Stimulated activated CD4-positive, alpha-beta T cell treated with anti-CD3 and anti-CD28 coated beads, Interleukin-12 subunit alpha, Interleukin-12 subunit beta, amount 100 ng/mL, for 48 hours (primary cell): ENCODE measurements at places on chromosomes 7 and 10.

- DNase-seq, result no peak
Measured at GRCh38 chr10:114631090-114631665, 26.9 kb downstream of the ABLIM1 start.

DNA sequence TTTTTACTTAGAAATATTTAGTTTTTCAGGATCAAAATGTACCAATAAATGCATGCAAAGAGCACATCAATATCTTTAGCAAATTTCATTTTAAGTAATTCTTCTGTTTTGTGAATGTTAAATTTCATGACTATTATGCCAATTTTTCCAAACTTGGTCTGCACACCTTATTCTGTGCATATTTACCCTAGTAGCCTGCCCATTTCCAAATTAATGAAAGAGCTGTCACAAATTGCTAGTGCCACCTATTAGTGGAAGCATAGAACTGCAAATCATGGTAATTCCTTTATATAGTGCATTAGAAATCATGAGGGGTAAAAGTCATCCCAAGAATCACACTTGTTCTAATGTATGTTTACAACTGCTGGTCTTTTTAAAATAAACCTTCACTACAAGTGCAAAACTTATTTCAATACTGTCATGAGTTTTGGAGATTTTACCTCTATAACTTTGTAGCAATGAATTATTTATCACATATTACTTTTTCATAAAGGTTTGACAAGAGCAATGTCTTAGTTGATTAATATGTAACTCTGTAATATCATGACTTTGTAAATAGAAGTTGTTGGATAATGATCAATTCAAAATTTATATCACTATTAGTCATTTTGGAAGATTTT, 5.7 kb downstream of the SEMA3A start:
- DNase-seq, result no peak

DNA sequence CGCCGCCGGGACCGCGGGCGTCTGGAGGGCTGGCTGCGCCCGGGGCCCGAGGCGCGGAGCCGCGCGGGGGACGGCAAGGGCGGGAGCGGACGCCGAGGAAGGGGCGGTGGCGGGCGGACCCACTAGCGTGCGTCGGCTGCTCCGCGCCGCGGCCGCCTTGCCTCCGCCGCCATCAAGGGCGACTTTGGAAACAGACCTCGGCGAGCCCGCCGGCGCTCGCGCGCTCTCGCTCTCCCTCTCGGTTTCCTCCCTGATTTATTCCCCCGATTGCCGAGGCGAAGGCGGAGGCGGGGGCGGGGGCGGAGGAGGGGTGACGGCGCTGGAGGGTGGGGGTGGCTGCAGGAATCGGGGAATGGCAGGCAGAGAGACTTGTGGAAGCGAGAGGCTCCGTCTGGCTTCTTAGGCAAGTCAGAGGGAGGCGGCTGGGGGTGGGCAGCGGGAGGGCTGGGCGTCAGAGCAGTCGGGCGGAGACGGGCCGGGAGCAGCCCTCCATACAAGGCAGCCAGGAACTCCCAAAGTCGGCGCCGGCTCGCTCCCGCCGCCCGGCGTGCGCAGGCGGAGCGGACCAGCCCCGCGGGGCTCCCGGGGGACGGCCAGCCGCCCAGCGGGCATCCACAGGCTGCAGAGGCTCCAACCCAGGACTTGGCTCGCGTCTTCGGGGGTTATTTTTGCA, at the start of gene CACNA2D1:
TSS of gene CACNA2D1 (minus strand) at position 231 of the 673 bp plus-strand sequence.
- no peak for DNase-seq

DNA sequence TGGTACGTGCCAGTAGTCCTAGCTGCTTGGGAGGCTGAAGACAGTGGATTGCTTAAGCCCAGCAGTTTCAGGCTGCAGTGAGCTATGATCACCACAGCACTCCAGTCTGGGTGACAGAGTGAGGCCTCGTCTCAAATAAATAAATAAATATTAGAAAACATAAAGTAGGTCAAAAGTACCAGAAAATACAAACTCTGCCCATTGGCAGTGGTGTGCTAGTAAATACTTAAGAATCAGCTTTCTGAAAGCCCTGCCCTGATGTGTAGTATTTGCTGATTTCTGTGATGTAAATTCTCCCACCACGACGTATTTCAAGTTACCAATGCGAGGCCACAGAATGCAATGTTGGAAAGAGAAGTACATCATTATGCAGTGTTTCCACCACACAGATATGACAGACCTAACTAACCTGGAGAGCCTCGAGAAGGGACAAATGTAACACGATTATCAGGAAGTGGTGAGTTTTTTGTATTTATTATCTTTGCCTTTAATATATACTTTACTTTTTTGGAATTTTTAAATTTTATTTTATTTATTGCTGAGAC, 11.8 kb upstream of the MAP3K8 start:
- no peak for DNase-seq

DNA sequence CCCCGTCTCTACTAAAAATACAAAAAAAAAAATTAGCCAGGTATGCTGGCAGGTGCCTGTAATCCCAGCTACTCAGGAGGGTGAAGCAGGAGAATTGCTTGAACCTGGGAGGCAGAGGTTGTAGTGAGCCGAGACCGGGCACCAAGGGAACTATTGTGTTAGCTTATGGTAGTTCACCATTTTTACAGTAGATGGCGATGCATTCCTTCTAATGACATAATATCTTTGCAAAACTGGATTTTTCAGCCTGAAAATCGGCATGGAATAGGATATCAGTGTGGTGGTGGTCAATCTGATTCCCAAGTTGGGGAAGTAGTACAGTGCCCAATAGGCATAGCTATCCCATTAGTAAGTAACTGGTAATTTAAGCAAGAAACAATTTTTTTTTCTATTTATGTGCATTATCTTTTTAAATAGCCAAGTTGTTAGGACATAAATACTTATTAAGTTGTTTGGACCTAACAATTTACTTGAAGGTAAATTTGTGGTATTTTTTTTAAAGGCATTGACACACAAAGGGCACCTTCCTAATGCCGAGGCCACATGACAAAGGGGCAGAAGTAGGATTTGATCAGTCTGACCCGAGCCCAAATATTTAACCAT, 17.6 kb upstream of the IMPDH1 start:
- DNase-seq, result peak; percentile 62
